Astrocyte of the spinal cord (primary cell): ENCODE measurements at places on chromosomes 7 and 10.

DNA sequence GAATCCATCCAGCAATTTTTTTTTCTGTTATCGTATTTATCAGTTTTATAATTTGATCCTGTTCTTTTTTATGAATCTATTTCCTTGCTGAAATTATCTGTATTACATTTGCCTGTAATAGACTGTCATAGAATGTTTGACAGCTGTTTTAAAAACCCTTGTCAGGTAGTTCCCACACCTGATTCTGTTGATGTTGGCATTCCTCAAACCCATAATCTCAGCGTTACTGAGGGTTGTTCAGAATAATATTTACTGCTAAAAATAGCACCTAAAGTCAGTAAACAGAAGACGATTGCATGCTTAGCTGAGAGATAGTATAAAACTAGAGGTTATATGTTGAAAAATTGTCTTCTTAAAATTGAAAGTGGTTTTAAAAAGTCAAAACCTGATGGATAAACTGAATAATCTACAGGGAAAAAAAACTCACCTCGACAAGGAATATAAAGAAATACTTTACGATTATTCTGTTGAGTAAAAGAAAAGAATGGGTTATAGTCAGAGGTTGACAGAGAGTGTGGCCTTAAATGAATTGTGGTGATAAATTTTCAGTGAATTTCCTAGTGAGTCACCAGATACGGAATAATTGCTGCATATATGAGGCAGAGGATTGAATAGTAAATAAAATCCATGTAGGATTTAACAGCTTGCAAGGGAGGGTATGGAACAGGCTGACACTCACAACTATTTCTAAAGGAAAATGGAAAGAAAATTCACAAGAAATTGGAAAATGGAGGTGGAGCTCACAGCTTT is 824.1 kb upstream of the IGFBP3 start:
- no peak for DNase-seq

GRCh38 chr10:85047979-85048378 is 719.6 kb downstream of the CCSER2 start:
- DNase-seq: no peak

DNA sequence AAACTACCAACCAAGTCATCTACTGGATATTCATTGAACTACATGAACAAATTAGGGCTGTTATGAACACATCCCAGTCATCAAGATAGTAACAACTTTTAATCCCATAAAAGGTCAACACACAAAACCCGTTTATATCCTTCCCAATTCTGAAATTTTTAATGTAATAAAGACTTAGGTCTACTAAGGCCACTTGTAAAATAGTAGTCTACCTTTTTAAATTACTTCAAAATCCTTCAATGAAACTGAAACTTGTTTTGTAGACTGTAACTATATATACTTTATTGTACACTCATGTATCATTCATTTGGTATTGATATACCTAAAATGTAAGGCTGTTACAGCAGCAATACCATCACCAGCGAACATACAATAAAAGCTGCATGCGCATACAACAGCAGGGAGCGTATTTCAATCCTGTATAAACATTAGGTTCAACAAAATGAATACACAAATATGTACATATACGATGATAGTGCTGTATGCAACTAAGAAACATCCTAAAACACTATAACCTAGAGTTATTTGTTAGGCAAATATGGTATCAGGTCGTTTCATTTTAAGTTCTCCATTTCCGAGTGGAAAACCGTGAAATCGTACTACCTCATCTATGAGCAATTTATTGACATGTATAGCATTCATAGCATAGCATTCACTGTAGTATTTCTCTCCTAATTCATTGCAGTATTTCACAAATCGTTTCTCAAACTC is 973 bp downstream of the ATAD1 start:
- peak; percentile 7 for DNase-seq

- no peak for DNase-seq
Measured at GRCh38 chr10:29816801-29817558, 182.2 kb upstream of the SVIL start.

DNA sequence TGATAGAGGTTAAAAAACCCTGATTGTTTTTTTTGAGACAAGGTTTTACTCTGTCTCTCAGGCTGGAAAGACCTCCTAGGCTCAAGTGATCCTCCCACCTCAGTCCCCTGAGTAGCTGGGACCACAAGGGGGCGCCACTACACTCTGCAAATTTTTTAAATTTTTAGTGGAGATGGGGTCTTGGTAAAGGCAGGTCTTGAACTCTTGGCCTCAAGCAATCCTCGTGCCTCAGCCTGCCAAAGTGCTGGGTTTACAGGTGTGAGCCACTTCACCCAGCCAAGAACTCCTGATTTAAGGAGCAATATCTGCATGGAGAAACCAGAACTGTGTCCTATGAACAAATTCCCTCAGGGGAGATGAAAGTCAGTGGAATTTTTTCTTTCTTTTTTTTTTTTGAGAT is 7.3 kb upstream of the KLHDC10 start:
- DNase-seq: peak; percentile 42

GRCh38 chr7:86454753-86455152 is 189.0 kb upstream of the GRM3 start:
- DNase-seq: no peak
